ENCODE measurements at places on chromosomes 11 and 22.

DNA sequence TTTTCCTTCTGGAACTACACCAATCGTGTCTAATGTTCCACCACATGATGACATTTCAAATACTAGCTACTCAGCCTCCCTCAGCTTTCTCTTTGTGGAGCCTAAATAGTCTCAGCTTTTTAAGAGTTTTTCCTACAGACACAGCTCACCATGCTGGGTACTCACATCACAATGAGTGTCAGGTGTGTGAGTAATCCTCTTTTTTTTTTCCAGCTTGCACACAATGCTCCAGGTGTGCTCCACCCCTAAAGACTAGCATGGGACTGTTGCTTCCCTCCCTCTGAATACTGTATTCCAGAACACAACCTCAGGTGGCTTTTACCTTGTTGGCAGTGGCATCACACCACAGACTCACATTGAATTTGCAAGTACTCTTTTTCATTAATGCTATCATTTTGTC lies 11.7 kb downstream of the BTG4 start:
- no peak for DNase-seq

GRCh38 chr11:17951685-17952388 lies 61.0 kb downstream of the SERGEF start:
- DNase-seq, result no peak

DNA sequence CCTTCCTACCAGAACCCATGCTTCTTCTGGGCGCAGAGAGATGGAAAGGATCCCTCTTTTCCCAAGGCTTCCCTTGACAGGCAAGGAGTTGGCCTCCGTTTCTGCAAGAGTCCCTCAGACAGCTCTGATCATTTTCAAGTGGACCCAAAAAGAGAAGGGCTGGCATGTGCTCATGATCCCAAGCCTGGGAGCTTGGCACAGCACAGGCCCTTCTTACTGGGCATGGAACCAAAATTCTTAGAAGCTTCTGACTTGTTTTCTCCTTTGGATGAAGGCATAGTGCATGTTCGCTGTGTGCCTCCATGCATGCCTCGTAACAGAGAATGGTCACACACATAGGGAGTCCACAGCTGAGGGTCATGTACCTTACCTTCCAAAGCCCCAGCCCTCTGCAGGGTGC lies 449.6 kb downstream of the MIAT start:
- DNase-seq, result no peak

GRCh38 chr11:121540627-121541026 lies 87.9 kb upstream of the SORL1-AS1 start:
- no peak for DNase-seq

- DNase-seq, result no peak
Measured at GRCh38 chr11:75510004-75510722, 15.6 kb downstream of the GDPD5 start.

All from AG09309 (cell line).